ENCODE measurements at places on chromosomes 16 and 17.

DNA sequence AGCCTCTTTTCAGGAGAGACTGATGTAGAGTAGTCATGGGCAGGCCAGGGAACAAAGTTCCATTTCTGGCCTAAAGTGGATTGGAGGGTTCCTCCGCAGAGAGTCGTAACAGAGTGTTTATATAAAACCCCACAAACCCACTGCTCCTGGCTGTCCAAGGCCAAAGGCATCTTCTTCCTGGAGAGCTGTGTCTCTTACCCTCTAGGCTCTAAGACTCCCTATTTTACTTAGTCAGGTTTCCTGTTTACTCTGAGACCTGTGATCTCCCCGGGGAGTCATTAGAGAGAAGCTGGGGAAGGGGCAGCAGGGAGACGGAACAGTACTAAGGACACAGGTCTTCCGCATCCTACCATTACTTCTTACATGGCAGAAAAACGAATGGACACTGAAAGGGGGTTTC is 69.5 kb downstream of the HIC1 start:
- DNase-seq = no peak

GRCh38 chr17:81160747-81161453 is 4.4 kb upstream of the PVALEF start:
- DNase-seq = no peak

- no peak for DNase-seq
These were observed 25.7 kb upstream of the ENDOV start for GRCh38 chr17:80389011-80389995.

GRCh38 chr17:8939496-8940334 is 25.8 kb downstream of the PIK3R5 start:
- DNase-seq = no peak

DNA sequence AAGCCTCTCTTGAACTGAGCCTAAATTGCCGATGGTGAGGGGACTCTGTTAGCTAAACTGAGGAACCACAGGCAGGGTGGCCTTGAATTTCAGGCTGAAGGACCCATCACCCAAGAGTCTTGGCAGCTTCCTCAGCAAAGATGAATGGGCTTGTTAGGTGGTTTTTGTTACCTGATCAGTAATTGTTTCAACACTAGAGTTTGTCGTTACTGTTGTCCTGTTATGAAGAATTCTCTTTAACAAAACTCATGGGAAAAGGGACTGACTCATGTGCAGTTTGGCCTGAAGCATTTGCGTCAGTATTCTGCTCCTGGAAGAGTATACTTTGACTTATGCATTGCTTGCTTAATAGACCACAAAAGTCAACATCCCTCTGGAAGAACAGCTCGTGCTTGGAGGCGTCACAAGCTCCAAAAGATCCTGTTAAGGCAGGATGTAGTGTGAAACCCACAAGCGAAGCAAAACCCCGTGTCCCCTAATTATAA is 206.0 kb downstream of the IRX3 start:
- no peak for DNase-seq

DNA sequence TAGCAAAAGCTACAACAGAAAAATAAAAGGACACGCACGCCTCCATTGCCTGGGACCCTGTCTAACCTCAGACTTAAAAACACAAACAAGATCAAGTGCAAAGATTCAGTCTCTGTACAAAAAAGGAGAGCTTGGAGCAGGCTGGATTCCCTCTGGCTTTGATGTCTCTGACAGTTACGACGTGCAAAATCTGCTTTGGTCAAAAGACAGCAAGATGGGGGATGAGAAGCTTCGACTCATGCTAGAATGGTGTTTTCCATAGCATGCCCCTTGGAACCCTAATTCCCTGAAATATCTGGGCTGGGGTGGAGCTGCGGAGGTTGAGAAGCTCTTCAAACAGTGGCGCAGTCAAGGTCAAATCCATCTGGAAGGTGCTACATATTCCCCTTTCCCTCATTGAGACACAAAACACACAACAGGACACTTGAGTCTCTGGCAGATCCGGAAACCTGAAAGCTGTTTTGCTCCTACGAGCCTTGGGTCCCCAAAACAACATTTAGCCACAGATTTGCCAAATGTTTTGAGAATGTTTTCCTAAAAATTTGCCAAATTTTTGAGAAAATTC is 9.1 kb downstream of the MYH11 start:
- DNase-seq = no peak

DNA sequence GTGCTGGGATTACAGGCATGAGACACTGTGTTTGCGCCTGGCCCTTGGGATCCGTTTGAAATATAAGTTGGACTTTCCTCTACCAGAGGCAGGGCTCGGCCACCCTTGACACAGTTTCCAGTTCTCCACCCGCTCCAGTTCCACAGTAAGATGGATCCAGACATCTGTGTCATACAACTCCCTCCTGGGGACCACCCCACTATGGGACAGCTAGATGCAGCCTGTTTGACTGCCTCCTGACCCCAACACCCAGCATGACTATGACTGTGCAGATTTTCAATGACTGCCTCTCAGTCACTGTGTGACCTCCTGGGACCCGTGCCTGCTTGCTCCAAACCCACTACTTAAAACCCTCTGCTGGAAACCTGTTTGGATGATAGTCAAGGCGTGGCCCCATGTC is 166.7 kb downstream of the IRF8 start:
- no peak for DNase-seq

DNA sequence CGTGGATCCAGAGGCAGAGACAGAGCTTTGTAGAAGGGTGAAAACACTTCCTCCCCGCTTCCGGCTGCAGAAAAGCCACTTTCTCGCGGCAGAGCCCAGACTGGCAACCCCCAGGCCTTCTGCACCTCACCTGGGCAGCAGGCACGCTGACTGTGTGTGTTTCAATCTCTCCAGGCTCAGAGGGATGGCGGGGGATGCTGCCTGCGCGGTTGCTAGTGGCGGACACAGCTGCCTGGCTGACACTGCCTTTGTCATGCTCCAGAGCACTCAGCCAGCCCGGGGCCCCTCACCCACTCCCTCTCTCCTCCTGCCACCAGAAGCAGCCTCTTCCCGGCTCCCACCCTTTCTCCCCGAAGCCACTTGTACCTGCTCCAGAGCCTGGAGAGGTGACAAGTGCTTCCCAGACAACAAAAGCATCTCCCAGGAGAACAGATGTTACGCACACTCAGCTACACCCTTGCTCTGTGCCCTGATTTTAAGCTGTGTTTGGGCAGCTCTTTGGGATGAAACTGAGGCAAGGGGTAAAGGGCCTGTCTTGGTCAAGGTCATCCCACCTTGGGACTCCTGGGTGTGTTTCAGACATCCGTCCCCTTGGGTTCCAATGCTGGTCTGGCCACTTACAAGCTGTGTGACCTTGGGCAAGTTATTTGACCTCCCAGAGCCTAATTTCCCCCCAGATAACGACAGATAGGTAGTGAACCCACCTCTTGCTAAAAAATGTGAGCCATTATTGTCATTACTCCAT is 9.2 kb upstream of the GLIS2 start:
- peak; percentile 50 for DNase-seq

GRCh38 chr16:24685539-24686432 is 43.7 kb upstream of the TNRC6A start:
- DNase-seq = no peak

- no peak for DNase-seq
These were observed 80.4 kb downstream of the MRM3 start for GRCh38 chr17:862582-862981.

DNA sequence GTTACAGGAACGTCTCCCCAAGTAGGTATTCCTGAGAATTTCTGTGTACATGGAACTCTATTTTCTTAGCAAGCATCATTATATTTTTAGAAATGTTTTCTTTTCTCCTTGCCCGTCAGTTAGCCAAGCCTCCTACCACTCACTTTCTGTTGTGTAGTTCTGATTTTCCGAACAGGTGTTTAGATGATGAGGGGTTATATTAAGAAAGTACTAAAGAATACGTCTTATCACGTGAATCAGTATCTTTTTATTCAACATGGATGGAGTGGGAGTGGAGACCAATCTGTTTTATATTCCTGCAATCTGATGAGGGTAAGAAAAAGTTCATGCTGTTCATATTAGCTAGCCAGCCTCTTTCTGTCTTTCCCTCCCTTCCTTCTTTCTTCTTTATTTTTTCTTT is 29.4 kb downstream of the MSI2 start:
- no peak for DNase-seq

DNA sequence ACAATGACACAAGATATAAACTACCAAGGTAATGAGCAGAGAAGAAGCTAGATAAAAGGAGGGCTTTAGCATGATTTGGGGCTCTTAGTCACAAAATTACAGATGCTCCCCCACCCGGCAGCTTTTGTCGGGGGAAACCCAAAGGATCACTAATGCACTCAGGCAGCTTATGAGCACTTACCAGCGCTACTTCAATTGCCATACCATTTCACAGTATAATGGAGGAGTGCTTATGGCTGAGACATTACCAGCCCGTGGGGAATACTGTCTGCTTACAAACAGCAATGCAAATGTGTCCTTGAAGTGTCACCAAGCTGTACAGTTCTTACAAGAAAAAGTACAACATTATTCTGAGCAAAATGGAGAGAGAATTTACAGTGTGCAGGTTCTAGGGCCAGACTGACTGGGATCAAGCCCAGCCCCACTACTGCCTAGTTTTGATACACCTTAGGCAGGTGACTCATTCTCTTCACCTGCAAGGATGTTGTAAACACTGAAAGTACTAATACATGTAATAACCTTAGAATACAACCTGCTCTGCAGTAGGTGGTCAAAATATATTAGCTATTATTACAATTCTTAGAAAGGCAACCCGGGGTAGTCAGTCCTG is 16.3 kb downstream of the ANKFY1 start:
- no peak for DNase-seq

- DNase-seq = no peak
These were observed 183.1 kb upstream of the COX10 start for GRCh38 chr17:13885953-13886889.

DNA sequence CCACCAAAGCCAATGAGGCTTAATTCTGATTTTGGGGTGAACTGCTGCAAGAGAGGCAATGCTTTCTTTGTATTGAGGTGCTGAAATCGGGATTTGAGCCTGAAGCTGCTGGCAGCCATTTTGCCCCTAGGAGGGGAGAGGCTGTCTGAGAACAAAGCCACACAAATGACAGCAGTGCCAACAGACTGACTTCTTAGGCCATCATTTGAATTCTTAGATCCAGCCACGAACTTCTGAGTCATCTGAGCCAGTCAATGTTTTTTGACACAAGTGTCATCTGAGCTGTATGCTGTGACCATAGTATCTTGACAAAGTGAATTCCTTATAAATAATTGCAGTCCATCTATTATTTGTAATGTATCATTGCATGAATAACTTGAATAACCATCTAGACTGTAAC is 29.0 kb downstream of the HYDIN start:
- no peak for DNase-seq

DNA sequence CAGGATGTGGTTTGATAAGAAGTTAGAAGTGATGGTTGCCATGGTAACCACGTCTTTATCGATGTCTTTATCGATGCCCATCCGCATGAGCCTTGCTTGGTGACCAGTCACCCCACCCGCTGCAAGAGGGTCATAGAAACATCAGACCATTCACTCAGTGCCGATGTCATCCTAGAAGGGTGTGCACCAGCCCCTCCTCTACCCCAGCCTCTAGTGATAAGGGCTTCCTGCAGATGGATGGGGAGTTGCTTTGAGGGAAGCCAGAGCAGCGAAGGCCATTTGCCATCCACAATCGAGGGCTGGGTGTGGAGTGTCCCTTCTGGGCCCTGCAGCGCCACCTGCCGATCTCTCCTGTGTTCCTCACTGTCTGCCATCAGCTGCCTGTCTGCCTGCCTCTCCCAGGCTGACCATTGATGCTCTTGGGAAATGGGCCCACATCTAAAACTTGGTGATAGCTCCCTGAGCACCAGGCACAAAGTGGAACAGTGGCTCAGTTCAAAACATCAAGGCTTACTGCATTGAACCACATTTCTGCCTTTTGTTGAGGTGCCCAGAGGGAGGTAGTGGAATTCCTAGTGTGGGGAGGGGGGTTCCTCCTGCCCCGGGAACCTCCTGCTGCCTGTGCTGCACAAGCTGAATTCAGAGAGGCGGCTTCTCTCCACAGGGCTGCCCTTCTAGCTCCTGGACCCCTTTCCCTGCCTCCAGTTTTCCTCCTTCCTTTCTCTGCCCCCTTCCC is 8.9 kb downstream of the CALB2 start:
- DNase-seq = no peak

DNA sequence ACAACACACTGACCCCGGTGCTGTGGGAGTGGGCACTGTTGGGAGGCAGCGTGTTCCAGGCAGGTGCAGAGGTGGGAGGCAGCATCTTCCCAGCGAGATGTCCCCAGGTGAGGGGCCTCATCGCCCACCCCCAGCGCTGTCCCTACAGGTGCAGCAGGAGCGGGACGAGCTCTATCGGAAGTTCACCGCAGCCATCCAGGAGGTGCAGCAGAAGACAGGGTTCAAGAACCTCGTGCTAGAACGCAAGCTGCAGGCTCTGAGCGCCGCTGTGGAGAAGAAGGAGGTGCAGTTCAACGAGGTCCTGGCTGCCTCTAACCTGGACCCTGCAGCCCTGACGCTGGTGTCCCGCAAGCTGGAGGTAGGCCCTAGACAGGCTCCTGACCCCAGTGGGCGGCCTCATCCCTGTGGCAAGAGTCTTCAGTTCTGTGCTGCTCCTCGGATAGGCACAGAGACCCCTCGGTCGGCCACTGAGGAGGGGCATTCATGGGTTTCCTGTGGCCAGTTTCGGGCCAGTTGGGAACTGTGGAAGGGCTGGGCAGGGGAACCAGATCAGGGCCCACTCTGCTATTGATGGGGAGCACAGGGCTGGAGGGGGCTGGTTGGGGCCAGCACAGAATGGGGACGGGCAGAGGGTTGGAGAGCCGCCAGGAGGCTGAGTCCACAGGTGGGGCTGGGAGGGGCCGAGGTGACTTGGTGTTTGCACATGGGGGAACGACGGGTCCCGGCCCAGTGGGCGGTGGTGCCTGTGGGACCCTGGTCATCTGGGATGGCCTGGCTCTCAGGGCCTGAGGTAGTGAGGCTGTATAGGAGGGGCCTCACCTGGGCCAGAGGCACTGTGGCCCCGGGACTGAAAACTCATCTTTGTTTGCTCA is 21.1 kb upstream of the DBNDD1 start:
- no peak for DNase-seq

DNA sequence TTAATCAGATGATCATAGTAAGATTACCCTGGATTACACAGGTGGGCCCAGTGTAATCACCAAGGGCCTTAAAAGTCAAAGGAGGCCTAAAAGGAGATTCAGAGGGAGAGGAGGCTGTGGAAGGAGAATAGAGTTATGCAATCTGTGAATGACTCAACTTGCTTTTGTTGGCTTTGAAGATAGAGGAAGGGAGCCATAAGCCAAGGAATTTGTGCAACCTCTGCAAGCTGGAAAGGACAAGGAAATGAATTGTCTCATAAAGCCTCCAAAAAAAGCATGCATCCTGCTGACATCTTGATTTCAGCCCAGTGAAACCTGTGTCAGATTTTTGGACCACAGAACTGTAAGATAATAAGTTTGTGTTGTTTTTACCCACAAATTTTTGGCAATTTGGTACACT is 109.6 kb downstream of the CNTNAP4 start:
- no peak for DNase-seq

DNA sequence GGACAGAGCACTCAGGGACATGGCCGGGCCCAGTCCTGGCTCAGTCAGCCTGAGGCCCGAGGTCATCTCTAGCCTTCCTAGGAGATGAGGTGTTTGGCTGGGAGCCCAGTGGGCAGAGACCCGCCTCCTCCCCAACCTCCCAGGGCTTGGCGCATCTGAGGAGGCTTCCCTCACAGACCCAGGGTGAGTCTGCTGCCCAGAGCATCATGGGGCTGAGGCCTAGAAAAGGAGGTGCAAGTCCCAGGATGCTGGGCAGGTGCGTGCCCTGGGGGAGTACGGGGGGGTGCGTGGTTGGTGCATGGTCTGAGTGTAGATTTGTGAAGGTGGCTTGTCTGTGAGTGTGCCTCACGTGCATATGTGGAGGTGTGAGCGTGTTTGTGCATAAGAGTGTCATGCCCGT is 4.7 kb downstream of the PDE6G start:
- no peak for DNase-seq

- DNase-seq = no peak
These were observed 11.4 kb downstream of the IGFBP4 start for GRCh38 chr17:40454613-40454995.

All from effector memory CD4-positive, alpha-beta T cell (primary cell).